Endothelial cell (in vitro differentiated cells): ENCODE measurements at places on chromosomes 7 and 10. TPM values are rescaled to one million over a fixed set of nuclear protein-coding genes. Genes with fewer than 3 reads are reported as not detected.
A peak's percentile ranks its signal among the peaks of the same experiment; 100 is the strongest.

DNA sequence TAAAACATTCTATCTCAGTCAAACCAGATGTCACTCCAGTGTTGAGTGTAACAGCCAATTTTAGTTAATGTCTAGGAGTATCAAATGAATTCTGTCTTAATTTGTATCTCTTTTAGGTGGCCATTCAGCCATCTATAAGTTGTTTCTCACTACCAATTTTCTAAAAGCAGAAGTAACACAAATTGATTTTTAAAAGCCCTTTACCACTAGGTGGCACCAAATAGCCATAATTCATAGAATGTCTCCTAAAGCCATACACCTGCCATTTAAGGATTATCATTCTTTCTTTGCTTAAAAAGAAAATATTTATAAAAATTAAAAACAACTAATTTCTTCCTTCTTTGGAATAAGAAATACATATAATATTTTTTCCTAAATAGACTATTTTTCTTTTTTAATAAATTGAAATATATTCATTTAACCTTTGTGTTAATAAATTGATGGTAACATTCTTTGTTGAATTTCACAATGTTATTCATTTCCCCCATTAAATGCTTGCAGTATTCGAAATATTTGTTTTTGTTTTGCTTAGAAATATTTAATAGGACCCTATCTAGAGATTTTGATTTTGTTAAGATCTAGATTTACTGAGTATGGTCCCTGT lies 107.8 kb upstream of the PPP1R3A start:
- H3K27ac ChIP-seq: no peak overlapping the region
- H3K36me3 ChIP-seq: no peaks in the 10 kb centered on the region
- no peaks in the 10 kb centered on the region for H3K27me3 ChIP-seq
- H3K4me3 ChIP-seq: no peak overlapping the region

GRCh38 chr7:152871005-152871677 lies 111.6 kb downstream of the ACTR3B start:
- H3K4me1 ChIP-seq: peaks cover 5% of the 10 kb centered on the region
- no peak for DNase-seq
- no peak overlapping the region for H3K4me3 ChIP-seq
- H3K27me3 ChIP-seq: no peaks in the 10 kb centered on the region
- H3K27ac ChIP-seq: no peak overlapping the region

DNA sequence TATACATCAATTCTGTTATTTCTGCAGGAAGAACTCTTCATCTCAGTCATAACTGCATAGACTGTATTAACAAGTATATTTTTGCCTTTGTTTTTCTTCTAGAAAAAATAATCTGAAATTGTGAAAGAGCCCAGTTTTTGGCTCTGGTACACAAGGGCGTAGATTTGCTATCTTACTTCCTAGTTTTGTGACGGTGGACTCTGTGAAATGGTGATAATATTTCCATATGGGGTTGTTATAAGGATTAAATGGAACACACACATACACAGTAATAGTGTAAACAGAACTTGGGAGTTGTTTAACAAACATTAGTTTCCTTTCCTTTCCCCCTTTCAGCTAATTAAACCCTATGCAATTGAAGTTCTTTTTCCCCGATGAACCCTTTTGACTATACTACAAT lies 108.7 kb downstream of the MKLN1 start:
- peaks cover 3% of the 10 kb centered on the region for H3K4me1 ChIP-seq
- H3K27me3 ChIP-seq: no peaks in the 10 kb centered on the region
- no peak for DNase-seq
- H3K27ac ChIP-seq: no peak overlapping the region

DNA sequence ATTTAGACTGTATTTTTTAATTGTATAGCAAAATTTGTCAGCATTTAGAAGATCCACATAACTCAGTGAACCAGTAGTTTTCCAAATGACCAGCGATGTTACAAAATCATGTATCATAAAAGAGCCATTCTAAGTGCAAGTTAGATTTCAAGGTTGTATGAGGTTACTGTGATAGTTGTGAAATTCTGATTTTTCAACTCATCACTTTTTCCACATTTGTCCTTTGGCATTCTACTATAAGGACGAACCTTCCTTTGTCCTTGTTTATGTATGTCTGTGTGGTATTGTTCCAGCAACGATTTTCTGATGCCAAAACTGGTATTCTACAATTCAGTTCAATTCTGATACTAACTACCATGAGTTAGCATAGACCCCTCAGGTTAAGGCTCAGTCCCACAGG lies 64.2 kb downstream of the TAX1BP1 start:
- no peak overlapping the region for H3K27ac ChIP-seq
- peaks cover 6% of the 10 kb centered on the region for H3K27me3 ChIP-seq
- no peak overlapping the region for H3K4me3 ChIP-seq
- H3K4me1 ChIP-seq: no peaks in the 10 kb centered on the region
- no peak for DNase-seq

DNA sequence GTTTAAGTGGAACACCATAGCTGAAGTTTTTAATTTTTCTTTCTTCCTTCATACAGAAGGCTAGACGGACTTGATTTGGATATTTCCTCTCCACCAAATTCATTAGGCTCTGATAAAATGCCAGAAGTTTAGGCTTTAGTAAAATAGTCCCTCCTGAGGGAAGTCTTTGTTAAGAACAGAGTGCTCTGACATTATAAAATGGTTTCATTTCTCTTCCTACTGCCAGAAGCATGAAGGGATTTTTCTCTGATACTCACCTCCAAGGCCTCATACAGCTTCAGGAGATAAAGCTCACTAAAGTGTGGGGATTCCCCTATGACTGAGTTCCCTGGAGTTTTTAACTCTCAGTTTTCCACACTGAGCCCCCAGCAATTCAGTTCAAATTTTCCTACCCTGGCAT lies 1489.6 kb downstream of the REEP3 start:
- H3K27ac ChIP-seq: no peak overlapping the region
- peaks cover 2% of the 10 kb centered on the region for H3K27me3 ChIP-seq
- H3K4me3 ChIP-seq: no peak overlapping the region
- DNase-seq: no peak

DNA sequence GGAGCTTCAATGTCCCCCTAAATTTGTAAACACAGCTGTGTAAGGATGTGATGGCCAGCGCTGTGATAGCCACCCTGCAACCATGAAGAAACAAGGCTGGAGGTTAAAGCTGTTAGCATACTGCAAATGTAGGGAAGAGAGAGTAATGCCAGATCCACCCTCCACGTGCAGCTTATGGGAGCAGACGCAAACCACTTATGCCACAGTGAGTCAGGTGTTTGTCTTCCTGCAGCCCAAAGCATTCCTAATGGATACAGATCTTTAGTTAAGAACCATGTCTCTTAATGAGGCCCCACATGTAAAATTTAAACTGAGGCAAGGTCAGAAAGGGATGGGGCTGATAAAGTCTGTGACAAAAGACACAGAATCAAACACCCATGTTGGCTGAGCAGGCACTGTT lies 13.6 kb upstream of the MYL7 start:
- H3K27me3 ChIP-seq: peaks cover 9% of the 10 kb centered on the region
- no peak overlapping the region for H3K27ac ChIP-seq
- DNase-seq: no peak
- H3K4me1 ChIP-seq: no peaks in the 10 kb centered on the region

DNA sequence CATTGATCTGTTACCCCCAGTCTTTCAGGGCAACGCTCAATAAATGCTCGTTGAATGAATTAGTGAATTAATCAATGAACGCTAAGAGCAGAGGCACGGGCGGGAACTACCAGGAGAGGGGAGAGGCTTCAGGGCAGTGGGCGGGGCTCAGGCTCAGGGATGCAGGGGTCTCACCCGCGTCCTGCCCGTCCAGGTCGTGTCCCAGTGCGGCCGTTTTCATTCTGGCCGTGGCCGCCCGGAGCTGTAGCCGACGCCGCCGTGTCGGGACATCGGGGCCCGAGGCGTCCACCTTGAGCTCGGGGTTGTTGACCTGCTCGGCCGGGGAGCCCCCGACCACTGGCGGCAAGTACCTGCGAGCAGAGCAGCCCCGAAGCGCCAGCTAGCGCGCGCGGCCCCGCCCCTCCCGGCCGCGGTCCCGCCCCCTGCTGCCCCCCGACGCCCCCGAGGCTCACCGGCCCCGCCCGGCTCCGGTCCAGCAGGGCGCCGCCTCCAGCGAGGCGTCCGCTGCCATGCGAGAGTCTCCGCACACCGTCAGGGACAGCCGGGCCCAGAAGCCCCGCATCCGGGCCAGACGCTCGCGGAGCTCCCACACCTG lies 2.8 kb upstream of the GAL3ST4 start:
- peaks cover 35% of the 10 kb centered on the region for H3K27me3 ChIP-seq
- peaks cover 42% of the 10 kb centered on the region for H3K4me1 ChIP-seq
- DNase-seq: peak; percentile 31
- no peak overlapping the region for H3K27ac ChIP-seq
- H3K36me3 ChIP-seq: peaks cover 20% of the 10 kb centered on the region

GRCh38 chr7:33369888-33370287 lies 240.5 kb downstream of the BBS9 start:
- peaks cover 4% of the 10 kb centered on the region for H3K36me3 ChIP-seq
- H3K27me3 ChIP-seq: no peaks in the 10 kb centered on the region
- DNase-seq: no peak

DNA sequence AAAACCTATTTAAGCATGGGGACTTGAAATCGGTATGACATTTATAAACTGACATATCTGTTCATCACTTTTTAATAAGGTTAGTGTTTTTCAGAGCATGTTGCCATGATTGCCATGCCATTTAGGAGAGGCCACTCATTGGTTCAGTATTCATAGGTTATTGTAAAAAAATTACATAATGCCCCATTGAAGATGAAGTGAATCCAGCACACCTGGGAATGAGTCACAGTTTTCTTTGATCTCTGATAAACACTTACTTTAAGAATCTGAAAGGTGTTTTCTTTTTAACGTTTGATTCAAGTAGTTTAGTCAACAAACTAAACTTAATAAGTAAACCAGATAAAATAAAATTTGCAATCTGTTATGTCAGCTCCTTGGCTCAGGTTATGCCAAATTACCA lies 278.3 kb downstream of the ARL4A start:
- no peaks in the 10 kb centered on the region for H3K4me1 ChIP-seq
- H3K27ac ChIP-seq: no peak overlapping the region
- no peak overlapping the region for H3K4me3 ChIP-seq
- DNase-seq: no peak
- H3K27me3 ChIP-seq: peaks cover 3% of the 10 kb centered on the region

DNA sequence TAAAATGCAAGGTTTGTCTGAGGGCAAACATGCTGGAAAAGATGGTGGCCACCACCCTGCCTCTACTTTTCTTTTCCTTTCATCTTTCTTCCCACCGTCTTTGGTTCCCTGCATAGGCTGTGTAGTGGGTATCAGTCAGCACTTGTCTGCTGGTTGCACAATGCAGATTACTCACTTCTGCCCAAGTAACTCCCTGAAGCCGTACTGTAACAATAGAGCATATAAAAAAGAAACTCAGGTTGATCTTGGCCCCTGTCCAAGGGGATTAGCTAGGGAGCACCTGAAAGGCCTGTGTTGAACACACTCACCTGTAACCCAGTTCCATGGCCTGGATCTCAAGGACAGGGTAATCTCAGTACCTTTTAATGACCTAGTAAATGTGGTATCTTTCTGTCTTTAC lies 533.0 kb upstream of the GALNT17 start:
- no peak overlapping the region for H3K4me3 ChIP-seq
- H3K4me1 ChIP-seq: peaks cover 9% of the 10 kb centered on the region
- H3K36me3 ChIP-seq: peaks cover 28% of the 10 kb centered on the region
- no peak overlapping the region for H3K27ac ChIP-seq
- H3K27me3 ChIP-seq: peaks cover 28% of the 10 kb centered on the region
- DNase-seq: no peak

GRCh38 chr7:130369110-130369711 lies 11.1 kb upstream of the CPA1 start:
- DNase-seq: no peak
- H3K36me3 ChIP-seq: no peaks in the 10 kb centered on the region
- peaks cover 16% of the 10 kb centered on the region for H3K4me1 ChIP-seq
- no peak overlapping the region for H3K27ac ChIP-seq
- H3K4me3 ChIP-seq: no peak overlapping the region

KBTBD2 gene
- 53.6 TPM for total RNA-seq

IKZF1 gene
- total RNA-seq: 3.1 TPM
